ENCODE measurements at places on chromosomes 4 and X.

- no peak for DNase-seq
Measured at GRCh38 chr4:37475087-37475486, 211.1 kb downstream of the RELL1 start.

DNA sequence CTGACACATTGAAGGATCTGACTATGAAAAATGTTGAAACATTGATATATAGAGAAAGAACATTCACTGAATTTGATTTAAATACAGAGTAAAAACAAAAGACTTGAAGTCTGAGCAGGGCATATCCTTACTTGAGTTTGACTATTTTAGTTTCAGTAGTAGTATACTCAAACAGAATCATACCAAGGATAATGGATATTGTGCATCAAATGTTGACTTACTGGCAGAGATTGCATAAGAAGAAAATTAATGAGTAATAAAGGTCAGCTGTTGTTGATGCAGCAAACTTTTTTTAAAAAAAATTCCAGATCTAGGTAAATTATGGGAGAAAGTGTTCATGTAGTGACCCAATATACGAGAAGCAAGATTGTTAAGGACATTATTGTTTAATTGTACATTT is 94.5 kb upstream of the APOOL start:
- DNase-seq: no peak

- no peak for DNase-seq
Measured at GRCh38 chr4:81663368-81663767, 191.7 kb upstream of the RASGEF1B start.

DNA sequence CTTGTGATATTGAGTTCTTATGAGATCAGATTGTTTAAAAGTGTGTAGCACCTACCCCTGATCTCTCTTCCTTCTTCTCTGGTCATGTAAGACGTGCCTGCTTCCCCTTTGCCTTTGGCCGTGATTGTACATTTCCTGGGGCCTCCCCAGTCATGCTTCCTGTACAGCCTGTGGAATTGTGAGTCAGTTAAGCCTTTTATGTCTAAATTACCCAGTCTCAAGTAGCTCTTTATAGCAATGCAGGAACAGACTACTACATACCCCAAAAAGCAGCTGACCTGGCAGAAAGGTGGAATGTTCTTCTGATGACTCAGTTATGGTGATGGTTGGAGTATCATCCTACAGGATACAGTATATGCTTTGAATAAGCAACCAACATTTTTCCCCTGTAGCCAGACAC is 11.4 kb upstream of the MCUB start:
- peak; percentile 80 for DNase-seq

- DNase-seq: no peak
Measured at GRCh38 chr4:10345381-10345784, 111.8 kb downstream of the ZNF518B start.

DNA sequence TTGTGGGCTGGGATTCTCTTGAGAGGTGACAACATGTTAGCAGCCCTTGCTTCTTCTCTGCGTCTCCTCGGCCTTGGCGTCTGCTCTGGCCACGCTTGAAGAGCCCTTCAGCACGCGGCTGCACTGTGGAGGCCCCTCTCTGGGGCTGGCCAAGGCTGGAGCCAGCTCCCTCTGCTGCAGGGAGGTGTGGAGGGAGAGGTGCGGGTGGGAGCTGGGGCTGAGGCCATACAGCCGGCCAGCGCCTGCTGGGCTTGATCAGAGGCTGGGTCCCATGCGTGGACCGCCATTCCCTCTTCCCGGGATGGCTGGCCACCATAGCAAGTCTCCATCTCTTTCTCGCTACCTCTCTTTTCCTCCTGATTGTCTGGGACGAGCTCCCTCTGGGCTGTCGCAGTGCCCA is 539.0 kb downstream of the PCDH7 start:
- DNase-seq: no peak

DNA sequence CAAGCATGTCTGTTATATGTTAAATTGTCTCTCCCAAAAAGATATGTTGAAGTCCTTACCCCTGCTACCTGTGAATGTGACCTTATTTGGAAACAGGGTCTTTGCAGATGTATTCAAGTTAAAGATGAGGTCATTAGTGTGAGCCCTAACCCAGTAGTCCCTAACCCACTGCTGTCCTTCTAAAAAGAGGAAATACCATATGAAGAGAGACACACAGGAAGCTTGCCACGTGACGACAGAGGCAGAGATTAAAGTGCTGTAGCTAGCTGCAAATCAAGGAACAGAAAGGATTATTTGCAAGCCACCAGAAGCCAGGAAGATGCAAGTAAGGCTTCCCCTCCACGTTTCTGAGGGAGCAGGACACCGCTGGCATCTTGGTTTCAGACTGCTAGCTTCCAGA is 150.1 kb downstream of the HNRNPD start:
- no peak for DNase-seq

- no peak for DNase-seq
Measured at GRCh38 chrX:70254909-70255308, 5.1 kb downstream of the P2RY4 start.

DNA sequence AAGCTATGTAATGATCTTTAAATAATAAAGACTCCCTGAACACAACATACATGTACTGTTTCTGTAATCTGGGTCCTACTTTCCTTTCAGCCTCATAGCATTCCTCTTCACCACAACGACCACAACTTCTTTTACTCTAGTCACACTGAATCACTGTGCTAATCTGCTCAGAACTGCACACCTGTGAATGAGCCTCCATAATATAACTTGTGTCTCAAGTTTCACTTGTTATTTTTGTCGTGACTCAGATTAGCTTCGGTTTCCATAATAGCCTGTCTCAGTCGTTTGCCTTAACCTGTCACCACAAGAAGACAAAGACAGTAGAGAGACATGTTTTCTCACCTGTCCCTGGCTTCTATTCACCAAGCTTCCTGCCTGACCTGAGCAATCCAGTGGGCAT is 61.8 kb downstream of the MAGED1 start:
- no peak for DNase-seq

- no peak for DNase-seq
Measured at GRCh38 chr4:41796545-41797210, 48.2 kb upstream of the PHOX2B start.

Measured in EL (cell line).